ENCODE measurements at places on chromosomes 3 and 15.

- DNase-seq = no peak
Measured at GRCh38 chr3:54999811-55000210, 72.0 kb upstream of the LRTM1 start.

- no peak for DNase-seq
Measured at GRCh38 chr3:23602971-23603370, 202.8 kb upstream of the UBE2E1 start.

- no peak for DNase-seq
Measured at GRCh38 chr3:107850681-107851080, 240.2 kb downstream of the CD47 start.

DNA sequence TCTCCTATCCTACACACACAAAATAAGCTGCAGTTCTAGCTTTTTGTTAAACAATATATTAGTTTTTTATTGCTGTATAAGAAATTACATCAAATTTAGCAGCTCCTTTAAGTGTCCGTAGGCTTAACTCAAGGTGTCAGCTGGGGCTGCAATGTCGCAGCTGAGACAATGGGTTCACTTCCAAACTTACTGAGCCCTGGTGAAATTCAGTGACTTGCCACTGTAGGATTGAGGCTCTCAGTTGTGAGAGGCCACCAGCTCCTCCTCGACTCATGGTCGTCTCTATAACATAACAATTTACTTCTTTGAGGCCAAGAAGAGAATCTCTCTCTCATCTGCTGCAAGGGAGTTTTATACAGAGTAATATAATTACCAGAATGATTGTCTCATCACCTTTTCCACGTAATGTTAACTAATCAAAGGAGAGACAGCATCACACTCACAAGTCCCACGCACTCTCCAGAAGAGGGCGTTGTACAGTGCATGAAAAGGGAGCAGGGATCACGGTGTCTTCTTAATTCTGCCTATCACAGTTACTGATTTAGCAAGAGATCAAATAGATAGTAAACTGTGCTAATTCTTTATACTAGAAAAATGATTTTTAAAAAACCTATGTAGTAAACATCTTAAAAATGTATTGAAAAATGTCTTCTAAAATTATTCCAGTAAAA is 735.6 kb upstream of the GBE1 start:
- DNase-seq = no peak

- DNase-seq = no peak
Measured at GRCh38 chr15:80789796-80790195, 10.6 kb downstream of the CEMIP start.

- DNase-seq = no peak
Measured at GRCh38 chr3:65999606-66000005, 39.1 kb downstream of the MAGI1 start.

DNA sequence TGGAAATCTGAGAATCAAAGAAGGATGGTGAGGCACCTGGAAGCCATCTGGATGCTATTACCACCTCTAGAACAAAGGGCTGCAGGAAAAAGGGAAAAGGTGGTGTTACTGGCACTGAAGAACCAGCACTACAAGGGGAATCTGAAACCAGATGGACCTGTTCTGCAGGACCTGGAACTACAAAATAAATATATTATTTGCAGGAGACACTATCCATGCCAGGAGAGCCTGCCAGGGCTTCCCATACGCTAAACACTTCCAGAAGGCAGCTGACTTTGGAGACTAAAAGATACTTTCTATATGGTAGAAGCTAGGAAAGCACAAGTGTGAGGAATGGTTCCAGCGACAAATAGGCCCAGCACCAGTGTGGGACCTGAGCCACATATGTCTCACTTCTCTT is 83.4 kb upstream of the POU1F1 start:
- DNase-seq = no peak

DNA sequence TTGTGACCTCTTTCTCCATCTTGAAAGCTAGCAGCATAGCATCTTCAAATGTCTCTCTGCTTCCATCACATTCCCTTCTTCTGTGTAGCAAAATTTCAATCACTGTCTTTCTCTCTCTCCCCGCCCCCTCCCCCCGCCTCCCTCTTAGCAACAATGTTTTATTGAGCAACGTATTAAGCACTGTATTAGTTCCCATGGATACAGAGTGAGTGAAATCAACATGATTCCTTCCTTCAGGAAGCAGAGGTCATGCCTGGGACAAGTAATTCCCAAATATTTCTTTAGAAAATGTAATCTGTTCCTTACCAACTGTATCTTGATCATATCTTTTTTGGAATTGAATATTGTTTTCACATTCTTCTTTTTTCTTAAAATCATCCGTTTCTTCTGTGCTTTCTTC is 373.7 kb upstream of the NECTIN3 start:
- DNase-seq = no peak

- DNase-seq = no peak
Measured at GRCh38 chr15:68435966-68436365, 4.0 kb upstream of the ITGA11 start.

DNA sequence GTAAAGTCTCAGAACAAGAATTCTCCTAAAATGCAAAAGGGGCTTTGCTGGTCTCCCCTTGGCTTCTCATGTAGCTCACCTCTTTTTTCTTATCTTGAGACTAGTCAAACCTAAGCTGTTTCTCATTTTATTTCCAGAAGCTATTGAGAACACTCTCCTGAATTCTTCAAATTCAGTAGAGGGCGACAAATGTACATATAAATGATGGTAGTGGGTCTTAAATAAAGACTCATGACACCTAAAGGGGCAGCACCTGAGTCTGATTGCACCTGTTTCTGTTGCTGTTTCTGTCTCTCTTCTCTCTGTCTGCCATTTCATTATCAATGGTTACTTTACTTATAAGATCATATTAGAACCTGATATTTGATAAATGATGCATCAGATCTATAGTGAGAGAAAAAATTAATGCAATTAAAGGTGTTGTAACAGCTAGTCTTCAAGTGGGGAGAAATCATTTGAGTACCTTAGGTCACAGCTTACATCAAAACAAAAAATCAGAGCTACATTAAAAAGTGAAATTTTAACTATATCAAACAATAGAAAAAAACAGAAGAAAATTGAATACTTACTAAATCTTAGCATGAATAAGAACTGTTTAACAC is 7.0 kb downstream of the ADIPOQ start:
- no peak for DNase-seq

GRCh38 chr3:32245200-32245599 is 6.7 kb downstream of the CMTM8 start:
- DNase-seq = no peak

DNA sequence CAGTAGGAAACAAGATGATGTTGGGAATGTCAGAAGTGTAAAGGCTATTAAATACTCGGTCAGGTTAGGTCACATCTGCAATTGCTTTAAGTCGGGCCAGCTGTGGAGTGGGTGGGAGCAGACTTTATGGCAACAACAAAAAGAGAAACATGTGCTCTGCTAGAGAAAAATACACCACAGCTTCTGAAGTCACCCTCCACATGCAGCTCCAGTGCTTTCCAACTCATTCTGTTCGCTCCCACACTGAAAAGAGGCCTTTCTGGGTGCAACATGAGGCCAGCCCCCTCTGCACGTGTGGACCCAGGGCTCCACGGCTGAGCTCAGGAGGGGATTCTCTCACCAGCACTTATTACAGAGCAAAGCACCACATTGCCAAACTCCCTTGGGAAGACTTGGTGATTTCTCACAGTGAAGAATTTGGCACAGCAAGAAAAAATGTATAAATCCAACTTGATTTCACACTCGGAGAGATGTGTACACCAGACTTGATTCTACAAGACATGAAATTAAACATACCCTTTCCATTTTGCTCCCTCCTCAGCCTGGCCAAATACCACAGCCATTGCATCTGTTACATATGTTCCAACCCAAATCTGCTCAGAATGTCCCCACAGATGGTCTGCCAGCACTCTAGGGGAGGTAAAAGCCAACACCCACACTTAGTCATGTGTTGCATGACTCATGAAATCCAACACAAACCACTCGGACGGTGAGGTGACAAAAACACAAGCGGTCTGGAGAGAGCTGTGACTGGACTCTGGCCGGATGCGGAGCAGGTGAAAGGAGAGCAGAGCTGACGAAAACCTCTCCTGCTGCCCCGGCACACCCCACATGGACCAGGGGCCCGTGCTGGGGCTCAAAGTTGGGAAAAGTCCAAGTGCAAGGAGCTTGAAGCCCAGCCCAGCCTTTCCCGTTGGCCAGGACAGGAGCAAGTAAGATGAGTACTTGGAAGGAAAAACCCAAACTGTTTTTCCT is 74.6 kb downstream of the ITGB5 start:
- peak; percentile 87 for DNase-seq

DNA sequence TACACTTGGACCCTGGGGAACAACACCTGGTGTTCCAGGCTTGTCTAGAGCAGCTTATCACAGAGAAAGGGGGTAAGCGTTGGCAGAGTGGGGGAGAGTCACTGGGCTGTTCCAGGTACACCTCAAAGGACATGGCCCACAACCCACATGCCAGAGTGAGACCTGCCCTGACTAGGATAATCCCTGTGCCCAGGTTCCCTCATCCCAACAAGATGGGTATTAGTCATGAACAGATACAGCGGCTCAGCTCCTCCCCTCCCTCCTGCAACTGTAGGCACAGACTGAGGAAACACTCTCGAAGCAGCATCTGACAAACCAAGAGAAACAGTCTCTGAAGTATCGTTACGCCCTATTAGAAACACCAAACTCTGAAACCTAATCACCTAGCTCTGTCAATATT is 32.1 kb upstream of the RPS17 start:
- no peak for DNase-seq

DNA sequence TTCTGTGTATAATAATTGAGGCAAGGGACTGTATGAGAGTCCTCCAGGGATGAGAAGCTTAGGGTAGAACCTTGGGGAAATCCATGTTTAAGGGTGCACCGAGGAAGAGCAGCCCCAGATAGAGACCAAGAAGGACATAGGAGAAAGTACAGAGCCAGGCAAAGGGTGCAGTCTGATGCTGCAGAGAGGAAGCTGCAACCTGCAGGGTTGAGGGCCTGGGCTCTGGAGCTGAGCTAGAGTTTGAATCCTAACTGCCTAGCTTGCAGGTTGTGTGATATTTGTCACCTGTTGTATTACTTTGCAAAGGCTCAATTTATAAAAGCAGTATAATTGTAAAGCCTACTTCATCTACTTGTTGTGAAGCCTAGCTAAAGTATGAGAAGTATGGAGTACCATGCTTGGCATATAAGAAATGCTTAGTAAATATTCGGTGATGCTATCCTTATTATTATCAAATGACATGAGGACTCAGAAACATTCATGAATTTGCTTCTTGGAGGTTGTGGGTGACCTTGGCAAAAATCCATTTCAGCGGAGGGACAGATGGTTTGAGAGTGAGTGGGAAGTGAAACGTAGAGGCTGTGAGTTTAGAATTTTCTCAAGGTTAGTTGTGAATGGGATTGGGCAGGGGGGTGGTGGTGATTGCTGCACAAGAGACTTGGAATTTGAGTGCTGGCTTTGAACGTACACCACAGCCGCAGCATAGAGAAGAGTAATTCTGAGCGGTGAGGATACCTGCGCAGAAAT is 43.8 kb downstream of the PLCL2 start:
- no peak for DNase-seq

DNA sequence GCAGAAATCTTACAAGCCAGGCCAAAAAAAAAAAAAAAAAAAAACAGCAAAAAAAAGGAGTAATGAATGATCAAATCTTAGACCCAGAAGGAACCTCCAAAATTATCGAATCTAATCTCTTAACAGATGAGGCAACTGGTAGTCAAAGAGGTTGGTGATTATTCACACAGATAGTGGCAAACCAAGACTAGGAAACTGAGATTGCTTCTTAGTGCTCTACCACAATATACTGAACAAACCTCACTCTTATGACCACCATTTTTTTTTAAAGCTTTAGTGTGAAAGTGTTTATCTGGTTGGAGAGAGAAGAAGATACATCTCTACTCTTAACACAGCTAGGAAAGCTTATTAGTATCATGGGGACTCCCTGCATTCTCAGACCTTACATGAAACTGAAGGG is 17.3 kb downstream of the ATOSA start:
- DNase-seq = no peak

GRCh38 chr15:75989045-75989444 is 23.2 kb downstream of the NRG4 start:
- DNase-seq = no peak

DNA sequence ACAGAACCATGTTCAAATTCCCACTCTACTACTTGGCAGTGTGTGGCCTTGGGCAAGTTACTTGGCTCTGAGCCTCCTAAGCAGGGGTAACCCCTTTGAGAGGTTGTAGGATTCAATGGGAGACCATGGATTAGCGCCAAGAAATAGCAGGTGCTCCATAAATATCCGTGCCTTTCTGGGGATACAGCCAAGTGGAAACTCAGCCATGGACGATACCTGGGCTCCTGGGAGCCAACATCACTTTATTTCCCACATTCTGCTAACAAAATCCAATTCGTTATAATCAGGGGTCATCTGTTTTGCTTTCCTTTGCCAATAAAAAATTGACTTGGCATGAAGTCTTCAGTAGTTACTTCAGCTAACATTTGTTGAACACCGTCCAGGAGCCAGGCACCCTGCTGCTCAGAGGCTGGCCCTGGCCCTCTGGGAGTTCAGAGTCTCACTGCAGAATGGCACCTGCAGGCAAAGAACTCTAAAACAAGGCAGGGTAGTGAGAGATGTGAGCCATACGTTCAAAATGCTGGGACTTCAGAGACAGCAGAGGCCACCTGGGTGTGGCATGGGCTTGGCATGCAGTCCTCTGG is 42.3 kb downstream of the ZDHHC19 start:
- DNase-seq = no peak

GRCh38 chr3:38018296-38019266 is 10.9 kb downstream of the PLCD1 start:
- no peak for DNase-seq

DNA sequence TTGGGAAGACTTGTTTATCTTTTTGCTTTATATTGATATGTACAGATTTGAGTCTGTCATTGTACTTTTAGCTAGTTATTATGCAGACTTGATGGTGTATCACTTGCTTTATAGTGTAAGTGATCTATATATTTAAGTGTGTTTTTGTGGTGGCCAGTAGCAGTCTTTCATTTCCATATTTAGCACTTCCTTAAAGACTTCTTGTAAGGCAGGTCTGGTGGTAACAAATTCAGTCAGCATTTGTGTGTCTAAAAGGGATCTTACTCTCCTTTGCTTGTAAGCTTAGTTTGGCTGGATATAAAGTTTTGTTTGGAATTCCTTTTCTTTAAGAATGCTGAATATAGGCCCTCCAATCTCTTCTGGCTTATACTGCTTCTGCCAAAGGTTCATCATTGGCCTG is 322.5 kb upstream of the EPHA6 start:
- no peak for DNase-seq

GRCh38 chr15:62449638-62450037 is 284.6 kb upstream of the C2CD4B start:
- no peak for DNase-seq

GRCh38 chr3:118543832-118544231 is 490.8 kb downstream of the IGSF11 start:
- no peak for DNase-seq

DNA sequence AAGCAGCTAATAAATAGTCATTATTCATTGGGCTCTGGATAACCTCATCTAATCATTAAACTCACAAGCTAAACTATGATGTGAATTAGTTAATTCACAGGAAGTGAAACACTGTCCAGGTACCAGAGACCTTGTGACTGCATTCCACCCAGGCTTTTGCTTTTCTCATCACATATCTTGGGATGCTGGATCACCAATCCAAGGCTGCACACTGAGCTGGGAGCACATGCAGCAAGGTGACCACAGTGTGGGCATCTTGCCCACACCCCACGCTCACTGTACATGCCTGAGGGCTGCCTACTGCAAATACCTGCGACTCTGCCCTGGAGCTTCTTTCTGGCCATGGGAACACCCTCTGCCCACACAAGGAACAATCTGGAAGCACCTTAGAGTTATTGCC is 40.6 kb upstream of the TNFAIP8L3 start:
- DNase-seq = no peak

GRCh38 chr3:14889205-14889604 is 58.2 kb upstream of the NR2C2 start:
- no peak for DNase-seq

All from HS-5 (cell line).